Activated CD4-positive, alpha-beta T cell treated with anti-CD3 and anti-CD28 coated beads, Interleukin-2, amount 50 U/mL, for 1 hour (primary cell): ENCODE measurements at places on chromosomes 2 and 18.

DNA sequence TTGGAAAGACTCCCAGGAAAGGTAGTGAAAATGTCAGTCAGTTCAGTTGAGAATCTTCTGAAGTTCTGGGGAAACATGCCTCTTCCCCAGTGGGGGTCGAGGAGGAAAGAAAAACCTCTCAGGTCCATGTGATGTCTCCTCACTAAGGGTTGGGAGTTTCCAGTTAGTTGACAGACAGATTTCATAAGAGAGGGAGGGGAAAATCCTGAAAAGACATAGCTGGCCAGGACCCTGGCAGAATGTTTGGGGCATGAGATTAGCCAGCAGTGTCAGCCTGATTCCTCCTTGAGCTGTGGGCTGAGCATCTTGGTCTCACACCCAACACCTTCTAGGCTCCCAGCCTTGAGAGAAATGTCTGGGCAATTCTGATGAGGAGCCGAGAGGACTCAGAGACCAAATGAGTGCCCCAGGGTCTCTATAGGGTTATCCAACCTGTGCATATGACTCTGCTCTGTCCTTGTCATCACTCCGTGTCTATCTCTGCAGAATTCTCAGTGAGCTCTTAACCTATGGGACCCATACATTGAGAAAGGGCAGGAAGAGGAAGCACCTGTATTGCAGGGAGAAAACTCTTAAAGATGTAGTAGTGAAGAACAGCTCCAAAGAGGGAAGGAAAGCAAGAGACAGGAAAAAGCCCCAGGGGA, 13.9 kb downstream of the BMP10 start:
- no peak for DNase-seq

- no peak for DNase-seq
These were observed 888.0 kb upstream of the SLC39A10 start for GRCh38 chr2:194769030-194769429.

GRCh38 chr2:164542581-164543021, 78.7 kb downstream of the GRB14 start:
- DNase-seq = no peak

- no peak for DNase-seq
These were observed 10.6 kb upstream of the AKAIN1 start for GRCh38 chr18:5207471-5208150.

DNA sequence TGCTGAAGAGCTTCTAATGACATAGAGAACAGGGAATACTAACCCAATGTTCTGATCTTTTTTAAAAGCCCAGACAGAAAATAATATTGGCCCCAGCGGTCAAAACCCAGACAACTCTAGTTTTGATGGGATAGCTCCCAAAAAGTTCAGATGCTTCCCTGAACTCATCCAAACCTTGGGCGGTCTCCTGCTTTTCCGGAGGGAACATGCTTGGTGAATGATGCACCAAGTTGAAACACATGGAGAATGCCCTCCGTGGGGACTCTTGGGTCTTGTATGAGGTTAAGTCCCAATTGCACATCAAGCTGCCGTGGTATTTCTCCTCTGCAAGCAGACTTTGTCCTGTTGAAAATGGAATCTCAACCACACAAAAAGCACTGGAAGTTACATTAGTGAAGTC, 120.7 kb upstream of the CTAGE1 start:
- DNase-seq = no peak

GRCh38 chr2:38028829-38029228, 47.1 kb downstream of the CYP1B1 start:
- no peak for DNase-seq

GRCh38 chr2:105397953-105398335, 907 bp downstream of the FHL2 start:
- DNase-seq = no peak

- no peak for DNase-seq
These were observed 491.7 kb upstream of the MEIS1 start for GRCh38 chr2:65943099-65943786.
